ENCODE measurements at places on chromosomes 6 and 20.

DNA sequence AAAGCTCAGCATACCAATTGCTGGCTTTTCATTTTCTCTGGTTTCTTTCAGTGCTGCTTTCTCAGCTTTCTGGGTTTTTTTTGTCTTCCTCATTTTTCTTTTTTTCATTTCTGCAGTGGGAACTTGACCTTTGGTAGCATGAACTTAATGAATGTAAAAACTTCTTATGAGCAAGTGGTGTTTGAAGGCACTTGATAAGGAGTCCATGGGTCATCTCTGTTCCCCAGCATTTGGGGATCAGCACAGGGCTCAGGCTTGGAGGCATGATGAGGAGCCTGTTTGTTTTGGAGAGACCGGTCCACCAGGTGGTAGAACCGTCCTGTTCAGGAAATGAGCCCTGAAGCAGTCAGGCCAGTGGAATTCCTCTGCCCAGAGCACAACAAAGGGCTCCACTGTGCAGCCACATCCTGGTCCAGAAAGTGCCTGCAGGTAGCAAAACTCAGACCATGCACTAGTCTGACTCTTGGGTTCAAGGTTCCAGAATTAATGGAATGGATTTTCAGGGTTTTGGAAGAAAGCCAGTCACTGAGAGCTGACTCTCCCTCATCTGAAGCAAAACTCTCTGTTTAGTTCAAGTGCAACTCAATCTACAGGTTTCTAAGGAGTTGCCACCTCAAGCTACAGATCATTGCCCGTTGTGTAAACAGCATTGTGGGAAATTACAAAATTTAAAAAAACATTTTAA, 52.3 kb upstream of the ADGRF1 start:
- no peak for DNase-seq
- no peak overlapping the region for H3K27ac ChIP-seq
- H3K4me1 ChIP-seq: no peaks in the 10 kb centered on the region
- no peaks in the 10 kb centered on the region for H3K36me3 ChIP-seq
- no peaks in the 10 kb centered on the region for H3K27me3 ChIP-seq

DNA sequence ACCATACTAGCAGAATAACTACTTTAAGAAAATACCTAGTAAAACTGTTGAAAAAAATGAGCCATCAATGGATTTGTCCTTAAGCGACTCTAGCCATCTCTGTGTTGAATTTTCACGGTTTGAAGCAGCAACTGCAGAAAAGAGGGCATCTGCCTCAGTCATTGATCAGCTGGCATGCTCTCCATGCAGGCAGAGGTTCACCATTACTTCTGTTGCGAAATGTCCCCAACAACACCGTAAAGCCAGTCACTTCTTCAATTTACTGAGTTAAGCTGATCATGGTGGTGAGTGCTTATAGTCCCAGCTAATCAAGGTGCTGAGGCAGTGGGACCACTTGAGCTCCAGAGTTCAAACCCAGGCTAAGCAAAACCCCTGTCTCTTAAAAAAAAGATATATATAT, 11.1 kb downstream of the TPD52L1 start:
- no peak for DNase-seq
- no peaks in the 10 kb centered on the region for H3K27me3 ChIP-seq
- no peaks in the 10 kb centered on the region for H3K36me3 ChIP-seq
- peaks cover 43% of the 10 kb centered on the region for H3K4me1 ChIP-seq
- no peak overlapping the region for H3K4me3 ChIP-seq
- no peak overlapping the region for H3K27ac ChIP-seq

- H3K27ac ChIP-seq: peak overlapping the region; percentile 87
- H3K36me3 ChIP-seq: no peaks in the 10 kb centered on the region
- no peak overlapping the region for H3K4me3 ChIP-seq
- H3K4me1 ChIP-seq: peaks cover 46% of the 10 kb centered on the region
Observed at GRCh38 chr20:45826381-45827019, 612 bp downstream of the TNNC2 start.

DNA sequence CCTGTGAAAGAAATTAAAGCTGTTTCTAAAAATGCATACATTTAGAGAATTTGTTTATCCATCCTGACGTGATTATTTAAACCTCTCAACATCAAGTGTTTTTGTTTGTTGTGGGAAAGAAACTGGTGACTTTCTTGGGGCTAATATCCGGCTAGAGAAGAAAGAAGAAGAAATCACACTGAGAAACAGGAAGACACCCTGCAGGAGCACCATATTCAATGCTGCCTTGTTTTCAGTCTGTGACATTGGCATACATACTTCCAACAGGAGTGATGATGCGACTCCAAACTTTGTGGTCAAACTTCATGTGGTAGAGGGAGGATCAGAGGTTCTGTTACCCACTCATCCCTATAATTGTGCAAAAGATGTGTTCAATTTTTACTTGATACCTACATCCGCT, 997.6 kb upstream of the CITED2 start:
- DNase-seq: no peak
- H3K36me3 ChIP-seq: no peaks in the 10 kb centered on the region
- H3K27me3 ChIP-seq: no peaks in the 10 kb centered on the region

DNA sequence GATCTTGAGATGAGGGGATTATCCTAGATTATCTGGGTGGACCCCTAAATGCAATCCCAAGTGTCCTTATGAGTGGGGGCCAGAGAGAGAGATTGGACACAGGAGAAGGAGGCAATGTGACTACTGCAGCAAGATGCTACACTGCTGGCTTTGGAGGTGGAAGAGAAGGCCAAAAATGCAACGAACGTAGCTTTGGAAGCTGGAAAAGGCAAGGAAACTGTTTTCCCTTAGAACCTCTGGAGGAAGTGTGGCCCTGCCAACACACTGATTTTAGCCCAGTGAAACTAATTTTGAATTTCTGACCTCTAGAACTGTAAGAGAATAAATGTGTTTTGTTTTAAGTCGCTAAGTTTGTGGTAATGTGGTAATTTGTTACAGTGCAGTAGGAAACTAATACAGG, 15.7 kb downstream of the PPARD start:
- no peak overlapping the region for H3K27ac ChIP-seq
- H3K36me3 ChIP-seq: peaks cover 6% of the 10 kb centered on the region
- peaks cover 42% of the 10 kb centered on the region for H3K4me1 ChIP-seq
- H3K4me3 ChIP-seq: no peak overlapping the region
- H3K27me3 ChIP-seq: no peaks in the 10 kb centered on the region

- H3K4me3 ChIP-seq: no peak overlapping the region
- H3K4me1 ChIP-seq: no peaks in the 10 kb centered on the region
- H3K27me3 ChIP-seq: no peaks in the 10 kb centered on the region
Observed at GRCh38 chr6:43291708-43292107, 6.4 kb upstream of the SLC22A7 start.

DNA sequence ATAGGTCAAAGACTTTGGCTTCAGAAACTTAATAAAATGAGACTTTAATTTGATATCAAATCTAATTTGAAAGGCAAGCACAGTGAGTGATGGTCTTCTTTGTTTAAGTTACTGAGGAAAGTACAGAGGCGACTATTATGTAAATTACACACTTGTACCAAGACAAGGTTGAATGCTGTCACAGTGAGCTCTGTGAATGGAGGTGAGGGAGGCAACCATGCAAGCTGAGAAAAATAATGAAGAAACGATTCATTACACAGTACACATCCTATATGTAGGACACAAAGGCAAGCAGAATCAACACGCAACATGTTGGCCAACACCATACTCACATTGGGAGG, 46.8 kb upstream of the CCDC28A start:
- DNase-seq: no peak
- H3K4me1 ChIP-seq: no peaks in the 10 kb centered on the region
- no peak overlapping the region for H3K27ac ChIP-seq
- no peaks in the 10 kb centered on the region for H3K27me3 ChIP-seq

DNA sequence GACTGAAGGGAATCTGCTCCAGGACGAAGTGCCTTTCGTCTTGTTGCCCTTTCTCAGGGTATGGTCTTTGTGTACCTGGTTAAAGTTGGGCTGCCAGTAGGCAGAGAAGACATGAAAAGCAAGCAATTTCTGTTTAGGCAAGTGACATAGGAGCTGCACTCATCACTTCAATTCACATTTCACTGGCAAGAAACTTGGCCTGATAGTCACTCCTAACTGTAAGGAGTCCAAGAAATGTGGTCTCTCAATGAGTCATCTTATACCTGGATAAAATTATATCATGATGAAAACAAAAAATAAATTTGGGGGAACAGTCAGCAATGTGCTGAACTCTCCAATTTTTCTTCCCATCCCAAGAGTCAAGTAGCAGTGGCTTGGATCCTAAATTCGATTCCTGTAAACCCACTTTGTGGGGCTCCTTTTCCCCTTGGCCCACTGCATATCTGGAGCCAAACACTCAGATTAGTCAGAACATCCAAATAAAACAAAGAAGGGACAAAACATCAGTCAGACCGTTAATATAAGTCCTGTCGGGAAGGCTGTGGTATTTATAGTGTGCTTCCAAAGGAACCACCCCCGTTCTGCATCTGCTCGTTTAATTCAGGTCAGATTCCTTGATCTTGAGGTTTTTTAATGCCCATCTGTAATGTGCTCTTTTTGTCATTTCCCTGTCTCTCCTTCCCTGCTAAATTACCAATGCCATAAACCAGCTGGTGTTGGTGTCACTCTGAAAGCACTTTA, 5.0 kb upstream of the GABRR1 start:
- H3K4me1 ChIP-seq: no peaks in the 10 kb centered on the region
- no peak overlapping the region for H3K4me3 ChIP-seq
- no peak for DNase-seq
- no peaks in the 10 kb centered on the region for H3K27me3 ChIP-seq

DNA sequence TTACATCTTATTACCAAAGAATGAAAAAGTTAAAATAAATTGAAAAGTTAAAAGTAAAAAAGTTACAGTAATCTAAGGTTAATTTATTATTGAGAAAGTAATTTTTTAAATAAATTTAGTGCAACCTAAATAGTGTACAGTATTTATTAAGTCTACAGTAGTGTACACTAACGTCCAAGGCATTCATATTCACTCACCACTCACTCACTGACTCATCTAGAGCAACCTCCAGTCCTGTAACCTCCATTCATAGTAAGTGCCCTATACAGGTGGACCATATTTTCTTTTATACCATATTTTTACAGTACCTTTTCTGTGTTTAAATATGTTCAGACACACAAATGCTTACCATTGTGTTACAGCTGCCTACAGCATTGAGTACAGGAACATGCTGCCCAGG, 624.7 kb upstream of the NOX3 start:
- H3K4me1 ChIP-seq: no peaks in the 10 kb centered on the region
- no peaks in the 10 kb centered on the region for H3K36me3 ChIP-seq
- H3K4me3 ChIP-seq: no peak overlapping the region
- no peak overlapping the region for H3K27ac ChIP-seq
- DNase-seq: no peak

DNA sequence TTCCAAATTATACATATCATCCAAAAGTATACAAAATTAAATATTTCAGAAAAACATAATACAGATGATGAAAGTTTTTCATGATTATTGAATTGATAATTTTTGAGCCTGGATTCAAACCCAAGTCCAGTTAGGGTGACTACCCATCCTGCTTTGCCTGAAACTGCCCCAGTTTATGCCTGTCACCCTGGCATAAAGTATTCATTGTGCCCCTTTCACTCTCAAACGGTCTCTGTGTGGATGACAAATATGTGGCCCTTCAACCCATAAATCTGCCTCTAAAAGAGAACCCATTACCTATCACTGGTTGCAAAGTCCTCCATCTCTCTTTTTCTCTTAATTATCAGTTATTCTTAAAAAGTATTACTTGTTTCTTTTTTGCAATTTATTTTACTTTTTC, 553.7 kb upstream of the JARID2 start:
- no peak for DNase-seq
- H3K27ac ChIP-seq: no peak overlapping the region
- H3K4me3 ChIP-seq: no peak overlapping the region
- H3K4me1 ChIP-seq: no peaks in the 10 kb centered on the region
- no peaks in the 10 kb centered on the region for H3K27me3 ChIP-seq

DNA sequence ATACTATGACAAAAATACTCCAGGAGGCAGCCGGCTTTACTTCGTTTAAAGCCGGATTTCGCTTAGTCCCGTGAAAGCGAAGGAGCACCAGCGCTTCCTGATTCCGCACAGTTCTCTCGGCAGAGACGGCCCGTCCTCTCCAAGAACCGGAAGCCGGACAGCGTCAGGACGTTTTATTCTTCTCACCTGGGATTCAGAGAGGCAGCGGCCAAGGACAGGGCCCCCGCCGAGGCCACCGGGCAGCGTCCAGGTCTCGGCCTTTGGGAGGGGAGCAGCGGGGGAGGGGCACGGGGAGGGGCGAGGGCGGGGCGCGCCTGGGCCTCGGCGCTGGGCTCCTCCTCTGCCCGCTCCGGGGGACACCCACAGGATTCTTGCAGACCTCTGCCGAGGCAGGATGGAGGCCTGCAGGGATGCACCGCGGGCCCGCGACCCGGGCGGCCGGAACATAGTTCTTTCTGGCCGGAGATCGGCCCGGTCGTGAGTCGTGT, 2.8 kb upstream of the DIDO1 start:
- H3K27me3 ChIP-seq: no peaks in the 10 kb centered on the region
- peak overlapping the region; percentile 62 for H3K4me3 ChIP-seq
- peak overlapping the region; percentile 75 for H3K27ac ChIP-seq
- no peaks in the 10 kb centered on the region for H3K36me3 ChIP-seq
- peak; percentile 54 for DNase-seq

- H3K4me3 ChIP-seq: peak within 1 kb of the TSS; percentile 52
- H3K4me1 ChIP-seq: no peaks in the 10 kb centered on the region
- no peaks in the 10 kb centered on the region for H3K36me3 ChIP-seq
- no peak for DNase-seq
Observed at GRCh38 chr20:32585011-32585585, at the start of gene NOL4L. Gene NOL4L (minus strand): TSS chr20:32585333. CDS start chr20:32584890, 443 bp downstream.

- H3K27ac ChIP-seq: no peak overlapping the region
- no peaks in the 10 kb centered on the region for H3K27me3 ChIP-seq
- no peaks in the 10 kb centered on the region for H3K36me3 ChIP-seq
Observed at GRCh38 chr20:16864963-16865362, 116.8 kb downstream of the OTOR start.

DNA sequence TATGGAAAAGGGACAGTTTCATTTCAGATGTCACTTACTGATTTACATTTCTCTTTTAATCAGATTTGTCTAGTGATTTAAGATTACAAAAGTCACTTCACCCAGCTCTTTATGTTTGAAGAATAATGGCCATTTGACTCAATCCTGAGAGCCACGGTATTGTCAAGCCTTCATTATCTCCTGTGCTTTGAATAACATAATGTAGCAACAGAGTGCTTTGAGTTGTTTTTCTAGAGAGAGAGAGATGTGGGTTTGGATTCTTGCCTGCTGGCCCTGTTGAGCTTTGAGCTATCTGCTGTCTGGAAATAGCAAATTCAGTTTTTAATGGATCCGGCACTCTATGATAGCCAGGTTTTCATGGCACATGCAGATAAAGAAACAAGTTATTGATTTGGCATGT, 478.4 kb upstream of the SOX4 start:
- DNase-seq: no peak
- H3K4me3 ChIP-seq: no peak overlapping the region
- no peak overlapping the region for H3K27ac ChIP-seq
- no peaks in the 10 kb centered on the region for H3K36me3 ChIP-seq
- no peaks in the 10 kb centered on the region for H3K27me3 ChIP-seq
- H3K4me1 ChIP-seq: peaks cover 3% of the 10 kb centered on the region

- H3K4me1 ChIP-seq: no peaks in the 10 kb centered on the region
- DNase-seq: no peak
- no peak overlapping the region for H3K4me3 ChIP-seq
- H3K27ac ChIP-seq: no peak overlapping the region
- H3K27me3 ChIP-seq: no peaks in the 10 kb centered on the region
Observed at GRCh38 chr6:106138151-106138550, 52.0 kb downstream of the PRDM1 start.

GRCh38 chr6:36926708-36927513, 27.6 kb upstream of the PI16 start:
- no peak overlapping the region for H3K4me3 ChIP-seq
- peaks cover 38% of the 10 kb centered on the region for H3K36me3 ChIP-seq
- peaks cover 12% of the 10 kb centered on the region for H3K4me1 ChIP-seq
- no peaks in the 10 kb centered on the region for H3K27me3 ChIP-seq

Data from tibial artery (tissue), 4 donors.